ENCODE measurements at places on chromosomes 7 and 10.
A peak's percentile ranks its signal among the peaks of the same experiment; 100 is the strongest.

GRCh38 chr10:17035446-17035845, 94.2 kb downstream of the CUBN start:
- DNase-seq, result no peak

GRCh38 chr7:34612661-34613060, 45.4 kb upstream of the NPSR1 start:
- DNase-seq, result peak; percentile 1

GRCh38 chr7:23117841-23118240, 12.3 kb downstream of the KLHL7 start:
- DNase-seq, result no peak

DNA sequence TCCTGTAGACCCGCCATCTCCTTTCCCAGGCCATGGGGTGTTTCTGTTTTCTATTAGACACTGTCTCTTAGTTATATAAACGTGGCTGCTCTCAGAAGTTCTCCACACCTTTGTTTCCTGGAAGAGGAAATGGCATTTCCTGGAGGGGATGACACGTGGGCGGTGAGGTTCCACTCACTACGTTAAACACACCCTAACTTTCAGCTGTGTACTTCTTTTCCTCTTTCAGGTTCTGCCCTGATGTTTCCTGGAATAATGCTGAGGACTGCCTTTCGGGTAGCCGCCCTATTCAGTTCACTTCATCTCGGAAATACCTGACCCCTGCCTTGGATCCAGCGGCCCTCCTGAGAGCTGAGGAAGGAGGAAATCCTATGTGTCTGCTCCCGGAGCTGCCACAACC, 3.4 kb upstream of the PRKCQ start:
- no peak for DNase-seq

GRCh38 chr7:3302681-3303320, 1.7 kb downstream of the SDK1 start:
- DNase-seq, result no peak

DNA sequence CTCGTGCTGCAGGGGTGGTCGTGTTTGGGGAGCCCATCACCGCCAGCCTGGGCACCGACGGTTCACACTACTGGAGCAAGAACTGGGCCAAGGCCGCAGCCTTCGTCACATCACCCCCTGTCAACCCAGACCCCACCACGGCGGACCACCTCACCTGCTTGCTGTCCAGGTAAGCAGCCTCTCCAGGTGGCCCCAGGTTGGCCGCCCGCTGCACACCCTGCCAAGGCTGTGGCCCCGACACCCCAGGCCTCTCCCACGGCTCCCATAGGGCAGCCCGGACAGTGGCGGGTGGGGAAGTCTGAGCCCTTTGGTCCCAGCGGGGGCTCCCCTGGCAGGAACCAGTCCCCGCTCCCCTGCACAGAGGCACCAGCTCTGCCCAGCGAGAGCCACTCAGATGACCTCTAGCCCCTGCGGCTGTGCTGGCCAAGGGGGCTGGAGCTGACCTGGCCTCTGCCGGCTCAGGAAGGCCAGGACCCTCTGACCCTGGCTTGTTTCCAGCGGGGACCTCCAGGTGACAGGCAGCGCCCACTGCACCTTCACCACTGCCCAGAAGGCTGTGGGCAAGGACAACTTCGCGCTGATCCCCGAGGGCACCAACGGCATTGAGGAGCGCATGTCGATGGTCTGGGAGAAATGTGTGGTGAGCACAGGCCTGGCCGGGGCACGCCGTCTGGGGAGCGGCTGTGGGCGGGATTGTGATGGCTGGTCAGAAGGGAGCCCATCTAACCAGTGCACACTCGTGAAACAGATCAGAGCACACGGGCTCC, 13.8 kb downstream of the DPYSL4 start:
- DNase-seq, result no peak

DNA sequence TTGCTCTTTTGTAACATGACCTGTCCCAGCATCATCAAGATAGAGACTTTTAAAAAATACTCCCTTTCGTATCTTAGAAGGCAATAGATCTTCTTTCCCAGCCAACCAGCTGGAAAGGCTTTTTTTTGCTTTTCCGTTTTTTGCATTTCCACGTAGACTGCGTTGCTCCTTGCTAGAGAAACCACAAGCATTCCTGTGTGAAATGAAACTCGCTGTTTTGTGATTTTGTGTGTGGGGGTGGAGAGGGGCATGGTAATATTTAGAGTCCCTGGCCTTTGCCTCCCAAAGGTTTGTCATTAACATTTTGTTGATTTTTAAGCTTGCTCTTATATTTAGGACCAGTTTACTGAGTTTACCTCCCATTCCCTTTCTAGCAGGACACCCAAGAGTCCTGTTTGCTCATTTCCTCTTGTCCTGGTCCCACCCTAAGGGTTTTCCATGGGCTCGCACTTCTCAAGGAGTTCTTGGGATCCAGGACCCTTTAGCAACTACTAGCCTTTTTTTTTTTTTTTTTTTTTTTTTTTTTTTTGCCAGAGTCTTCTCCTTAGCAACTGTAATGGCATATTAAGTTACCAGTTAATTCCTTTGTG, 243.6 kb downstream of the BICC1 start:
- DNase-seq, result peak; percentile 17

GRCh38 chr10:132607961-132608495, 70.4 kb downstream of the INPP5A start:
- DNase-seq, result no peak

DNA sequence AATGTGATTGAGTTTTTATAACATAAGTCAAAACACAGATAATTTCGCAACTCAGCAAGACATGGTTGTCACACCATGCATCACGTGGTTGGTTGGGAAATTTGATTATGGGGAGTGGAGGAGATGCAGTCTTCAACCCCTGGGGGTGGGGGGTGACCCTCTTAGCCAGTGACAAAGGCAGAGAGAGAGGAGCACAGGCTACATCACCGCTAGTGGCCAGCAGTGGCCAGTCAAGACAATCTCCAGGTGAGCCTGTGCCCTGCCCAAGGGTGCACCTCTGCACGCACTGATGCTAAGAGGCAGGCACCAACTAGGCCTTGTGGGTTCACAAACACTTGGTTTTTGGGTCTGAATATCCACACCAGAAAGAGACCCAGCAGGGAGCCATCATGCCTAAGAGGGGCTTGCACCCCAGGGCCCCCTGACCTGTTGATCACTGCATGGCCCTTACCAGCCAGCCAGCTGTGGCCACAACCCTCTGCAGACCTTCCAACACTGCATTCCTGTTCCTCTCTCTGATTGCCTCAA, 244.4 kb downstream of the FANK1 start:
- DNase-seq, result no peak

DNA sequence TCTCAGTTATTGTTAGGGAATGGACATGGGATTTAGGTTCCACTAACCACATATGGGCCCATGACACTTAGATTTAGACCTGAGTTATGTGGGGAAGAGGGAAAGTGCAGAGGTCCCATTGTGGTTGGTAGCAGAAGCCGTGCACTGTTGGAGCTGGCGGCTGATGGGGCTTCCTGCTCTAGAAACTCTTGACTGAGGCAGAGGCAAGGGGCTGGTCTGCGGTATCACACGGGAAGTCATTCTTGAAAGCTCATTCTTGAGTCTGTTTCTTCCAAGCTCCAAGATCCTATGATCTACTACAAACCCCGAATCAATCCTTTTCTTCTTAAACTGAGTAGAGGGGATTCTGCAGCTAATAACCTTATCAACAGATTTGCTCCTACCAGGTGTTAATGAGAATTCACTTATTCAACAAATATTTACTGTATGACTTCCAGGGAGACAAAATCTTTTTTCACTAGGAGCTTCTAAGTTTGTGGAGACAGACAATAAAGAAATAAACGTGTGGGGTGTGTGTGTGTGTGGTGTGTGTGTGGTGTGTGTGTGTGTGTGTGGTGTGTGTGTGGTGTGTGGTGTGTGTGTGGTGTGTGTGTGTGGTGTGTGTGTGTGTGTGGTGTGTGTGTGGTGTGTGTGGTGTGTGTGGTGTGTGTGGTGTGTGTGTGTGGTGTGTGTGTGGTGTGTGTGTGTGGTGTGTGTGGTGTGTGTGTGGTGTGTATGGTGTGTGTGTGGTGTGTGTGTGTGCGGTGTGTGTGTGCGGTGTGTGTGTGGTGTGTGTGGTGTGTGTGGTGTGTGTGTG, 57.1 kb downstream of the AOC1 start:
- no peak for DNase-seq

DNA sequence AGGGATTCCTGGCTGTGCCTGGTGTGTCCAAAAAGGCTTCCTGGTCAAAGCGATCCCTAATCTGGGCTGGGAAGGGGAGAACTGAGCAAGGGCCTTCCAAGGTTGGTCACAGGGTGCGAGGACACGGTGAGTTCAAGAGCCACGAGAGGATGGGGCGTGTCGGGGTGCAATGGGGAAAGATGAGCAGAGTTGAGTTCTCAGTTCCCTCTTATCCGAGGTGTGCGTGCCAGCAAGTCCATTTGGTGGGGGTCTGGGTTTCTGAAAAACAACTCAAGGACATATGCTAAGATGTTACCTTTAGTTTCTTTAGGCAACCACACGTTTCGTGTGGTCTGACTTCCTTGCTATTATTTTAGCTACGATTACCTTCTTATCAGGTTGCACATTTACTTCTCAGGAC, 1.3 kb downstream of the ZNF775 start:
- DNase-seq, result no peak

- peak; percentile 24 for DNase-seq
These were observed 356.3 kb upstream of the GALNT17 start for GRCh38 chr7:70775570-70776156.

GRCh38 chr7:44186736-44187135, 2.5 kb downstream of the GCK start:
- no peak for DNase-seq

DNA sequence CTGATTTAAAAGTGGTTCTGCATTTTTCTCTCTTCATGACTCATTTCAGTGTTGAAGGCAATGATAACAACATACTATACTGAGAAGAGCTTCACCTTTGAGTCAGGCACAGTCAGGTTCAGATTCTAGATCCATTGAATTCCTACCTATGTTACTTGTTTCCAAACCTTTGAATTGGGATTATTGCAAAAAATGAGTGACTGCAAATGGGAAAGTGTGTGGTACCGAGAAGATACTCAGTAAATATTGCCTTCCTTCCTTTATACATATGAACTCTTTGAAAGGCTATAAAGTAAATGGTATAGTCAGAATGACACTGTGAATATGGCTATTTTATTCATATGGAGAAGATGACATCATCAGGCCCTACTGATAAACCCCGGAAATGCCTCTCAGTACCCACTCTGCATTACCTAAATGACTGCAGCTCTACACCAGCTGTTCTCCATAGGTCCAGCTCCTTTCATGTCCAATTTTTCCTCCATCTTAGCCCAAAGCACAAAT, 66.7 kb upstream of the FGL2 start:
- DNase-seq, result no peak

GRCh38 chr10:11729790-11730315, 12.3 kb upstream of the ECHDC3 start:
- no peak for DNase-seq

DNA sequence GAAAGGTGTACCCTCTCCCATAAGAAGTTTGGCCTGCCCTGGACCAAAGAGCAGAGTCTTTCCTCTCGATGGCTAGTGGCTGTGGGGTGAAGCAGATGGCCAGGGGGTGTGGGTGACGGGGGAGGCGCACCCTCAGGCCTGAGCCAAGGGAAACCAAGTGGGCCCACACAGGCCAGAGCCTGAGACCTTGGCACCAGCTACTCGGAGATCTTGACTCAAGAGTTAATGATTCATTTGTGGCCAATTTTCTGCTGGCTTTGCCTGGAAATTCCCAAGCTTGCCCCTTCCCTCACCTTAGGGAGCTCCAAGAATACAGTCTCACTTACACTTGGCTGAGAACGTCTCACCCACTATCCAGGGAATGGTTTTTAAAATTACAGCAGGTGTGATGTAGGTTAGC, 42.7 kb downstream of the ZMIZ1 start:
- peak; percentile 84 for DNase-seq

- DNase-seq, result no peak
These were observed 93.1 kb upstream of the GATAD1 start for GRCh38 chr7:92354214-92354613.

GRCh38 chr10:35855155-35855947, 213.3 kb upstream of the FZD8 start:
- DNase-seq, result peak; percentile 77
